ENCODE measurements at places on chromosomes 16 and 17.

DNA sequence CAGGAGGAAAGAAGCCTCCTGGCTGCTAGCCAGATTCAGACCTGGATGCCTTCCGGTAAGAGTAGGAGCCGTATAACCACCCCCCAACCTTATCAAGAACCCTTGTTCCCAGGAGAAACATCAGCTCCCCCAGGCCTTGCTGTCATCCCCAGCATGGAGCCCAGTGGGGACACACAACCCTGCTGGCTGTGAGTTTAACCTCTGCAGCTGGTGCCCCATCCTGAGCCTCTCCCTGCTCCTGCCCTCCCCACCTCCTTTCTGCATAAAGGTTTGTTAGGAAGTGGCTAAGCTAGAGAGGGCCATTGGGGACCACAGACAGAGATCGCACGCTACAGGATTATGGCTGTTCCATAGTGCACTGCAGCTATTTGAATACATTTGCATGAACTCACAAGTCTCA lies 55.5 kb upstream of the RPL38 start:
- DNase-seq, result no peak

- DNase-seq, result no peak
Measured at GRCh38 chr17:18156171-18156975, 27.3 kb upstream of the ALKBH5 start.

- DNase-seq, result peak; percentile 84
Measured at GRCh38 chr17:29066047-29066446, 23.1 kb downstream of the PIPOX start.

- peak; percentile 58 for DNase-seq
Measured at GRCh38 chr17:68020409-68020756, 15.2 kb upstream of the KPNA2 start.

GRCh38 chr16:54875443-54875842 lies 55.2 kb upstream of the IRX5 start:
- DNase-seq, result no peak

- DNase-seq, result no peak
Measured at GRCh38 chr16:30746638-30747175, 1.5 kb upstream of the PHKG2 start.

- no peak for DNase-seq
Measured at GRCh38 chr17:63741143-63741407, 524 bp downstream of the STRADA start.

DNA sequence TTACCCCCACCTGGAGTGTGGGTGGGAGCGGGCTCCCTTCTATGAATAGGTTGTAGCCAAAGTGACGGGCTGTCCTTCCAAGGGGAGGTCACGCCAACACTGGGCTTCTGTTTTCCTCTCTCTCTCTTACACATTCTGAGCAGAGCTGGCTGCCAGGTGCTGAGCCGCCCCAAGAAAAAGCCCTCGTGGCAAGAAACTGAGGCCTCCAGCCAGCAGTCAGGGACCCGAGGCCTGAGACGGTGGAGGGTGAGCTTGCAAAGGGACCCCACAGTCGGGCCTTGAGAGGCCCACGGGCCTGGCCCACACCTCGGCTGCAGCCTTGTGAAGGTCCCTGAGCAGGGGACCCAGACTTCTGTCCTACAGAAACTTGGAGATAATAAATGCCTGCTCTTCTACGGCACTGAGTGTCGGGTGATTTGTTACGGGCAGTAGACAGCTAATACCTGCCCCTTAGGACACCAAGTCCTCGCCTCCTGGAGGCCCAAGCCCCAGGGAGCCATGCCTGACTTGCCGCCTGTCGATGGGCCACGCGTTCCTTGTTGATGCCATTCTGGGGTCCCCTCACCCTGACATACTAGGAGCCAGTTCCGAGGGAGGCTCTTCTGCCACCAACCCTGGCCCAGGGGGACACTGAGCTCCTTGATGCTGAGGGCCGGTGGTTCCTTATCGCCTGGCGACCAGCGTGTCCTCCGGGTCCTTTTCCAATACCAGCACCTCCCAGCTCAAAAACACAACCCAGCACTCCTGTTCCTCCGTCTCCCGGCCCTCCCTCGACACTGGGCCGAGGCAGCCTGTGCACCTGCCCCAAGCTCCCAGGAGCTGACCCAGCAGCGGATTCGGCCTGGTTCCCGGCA lies 26.1 kb downstream of the SLC25A10 start:
- DNase-seq, result no peak

GRCh38 chr17:75919611-75920010 lies 14.9 kb upstream of the MRPL38 start:
- no peak for DNase-seq

DNA sequence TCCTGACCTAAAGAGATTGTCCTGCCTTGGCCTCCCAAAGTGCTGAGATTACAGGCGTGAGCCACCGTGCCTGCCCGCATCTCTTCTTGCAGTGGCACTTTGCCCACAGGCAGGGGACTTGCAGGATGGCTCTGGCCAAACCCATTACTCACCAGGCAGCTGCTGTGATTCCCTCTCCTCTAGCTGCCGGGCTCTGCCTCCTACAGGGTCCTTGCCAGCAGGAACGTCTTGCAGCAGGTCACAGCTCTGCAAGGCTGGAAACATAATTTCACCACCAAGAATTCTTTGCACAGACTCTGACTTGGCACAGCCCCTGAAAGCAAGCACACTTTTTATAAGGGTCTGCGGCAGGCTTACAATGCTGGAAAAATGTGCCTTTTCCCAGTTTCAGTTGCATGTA lies 20.3 kb downstream of the COX4I1 start:
- no peak for DNase-seq

- DNase-seq, result peak; percentile 74
Measured at GRCh38 chr17:45146890-45147580, 1.2 kb upstream of the HEXIM1 start.

Data from DMS 273 treated with DMSO at 0.1 percent for 48 hours (cell line).